ENCODE measurements at places on chromosomes 2 and 18.

GRCh38 chr18:79322441-79322840 lies 73.3 kb upstream of the NFATC1 start:
- H3K4me1 ChIP-seq, result peaks cover 18% of the 10 kb centered on the region
- no peak overlapping the region for H3K27ac ChIP-seq
- H3K4me3 ChIP-seq, result no peak overlapping the region
- DNase-seq, result no peak
- no peaks in the 10 kb centered on the region for H3K27me3 ChIP-seq
- peaks cover 50% of the 10 kb centered on the region for H3K36me3 ChIP-seq

DNA sequence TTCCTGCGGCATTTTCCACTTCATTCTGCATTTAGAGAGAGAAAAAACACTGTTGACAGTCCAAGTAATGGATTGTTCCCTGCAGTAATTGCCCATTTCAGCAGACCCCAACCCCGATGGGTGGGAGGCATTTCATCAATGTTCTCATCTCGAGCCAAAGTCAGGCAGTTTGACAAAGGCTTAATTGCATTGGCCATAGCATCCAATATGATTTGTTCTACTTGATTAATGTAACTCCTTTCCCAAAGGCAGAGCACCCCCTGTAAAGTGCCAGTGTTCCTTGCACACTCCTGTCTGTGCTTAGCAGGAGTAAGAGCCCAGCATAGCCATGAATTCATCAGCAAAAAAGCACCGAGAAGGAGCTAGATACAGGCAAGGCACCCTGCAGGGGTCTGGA lies 174.4 kb downstream of the SEPTIN10 start:
- no peak overlapping the region for H3K27ac ChIP-seq
- H3K4me3 ChIP-seq, result no peak overlapping the region
- H3K36me3 ChIP-seq, result peaks cover 40% of the 10 kb centered on the region
- no peaks in the 10 kb centered on the region for H3K27me3 ChIP-seq
- H3K4me1 ChIP-seq, result no peaks in the 10 kb centered on the region

- peaks cover 69% of the 10 kb centered on the region for H3K36me3 ChIP-seq
- no peaks in the 10 kb centered on the region for H3K27me3 ChIP-seq
- no peak overlapping the region for H3K4me3 ChIP-seq
Observed at GRCh38 chr2:15640261-15640711, 48.6 kb downstream of the DDX1 start.

- no peak for DNase-seq
- peaks cover under 1% of the 10 kb centered on the region for H3K27me3 ChIP-seq
- H3K27ac ChIP-seq, result no peak overlapping the region
- H3K4me1 ChIP-seq, result no peaks in the 10 kb centered on the region
- no peaks in the 10 kb centered on the region for H3K36me3 ChIP-seq
Observed at GRCh38 chr18:8926464-8926863, 176.0 kb upstream of the NDUFV2 start.

DNA sequence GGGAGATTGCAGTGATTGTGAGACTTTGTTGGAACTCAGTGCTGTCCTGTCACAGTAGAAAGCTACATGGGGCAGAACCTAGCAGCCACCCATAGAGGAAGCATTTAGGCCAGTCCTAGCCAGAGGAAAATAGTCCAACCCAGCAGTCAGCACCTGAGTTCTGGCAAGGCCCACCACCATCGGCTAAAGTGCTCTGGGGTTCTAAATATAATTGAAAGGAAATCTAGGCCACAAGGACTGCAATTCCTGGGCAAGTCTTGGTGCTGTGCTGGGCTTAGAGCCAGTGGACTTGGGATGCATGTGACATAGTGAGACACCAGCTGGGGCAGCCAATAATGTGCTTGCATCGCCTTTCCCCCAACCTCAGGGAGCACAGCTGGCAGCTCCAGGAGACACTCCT lies 28.9 kb upstream of the ACTR2 start:
- DNase-seq, result no peak
- no peak overlapping the region for H3K4me3 ChIP-seq
- H3K27ac ChIP-seq, result no peak overlapping the region
- H3K36me3 ChIP-seq, result no peaks in the 10 kb centered on the region

DNA sequence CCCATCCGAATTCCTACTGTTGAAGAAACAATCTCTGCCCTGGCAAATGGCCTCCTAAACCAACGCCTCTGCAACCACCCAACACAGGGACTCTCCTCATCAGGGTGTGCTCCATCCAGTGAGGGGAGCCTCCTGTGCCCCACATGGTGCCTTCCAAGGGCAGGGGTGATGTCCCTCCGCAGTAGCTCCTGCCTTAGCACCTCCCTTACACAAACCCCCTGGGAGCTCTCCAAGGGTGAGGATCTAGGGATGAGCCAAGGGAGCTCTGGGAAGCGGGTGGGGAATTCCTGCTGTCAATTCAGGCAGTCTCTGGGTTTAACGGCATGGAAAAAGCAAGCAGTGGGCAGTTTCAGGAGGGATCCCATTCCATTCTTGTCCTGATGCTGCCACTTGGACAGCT lies 3.8 kb downstream of the GALNT14 start:
- no peak overlapping the region for H3K27ac ChIP-seq
- no peak for DNase-seq
- peaks cover 10% of the 10 kb centered on the region for H3K4me1 ChIP-seq
- no peaks in the 10 kb centered on the region for H3K36me3 ChIP-seq
- H3K27me3 ChIP-seq, result peaks cover 62% of the 10 kb centered on the region

GRCh38 chr2:137935591-137935990 lies 28.7 kb upstream of the HNMT start:
- no peaks in the 10 kb centered on the region for H3K4me1 ChIP-seq
- H3K4me3 ChIP-seq, result no peak overlapping the region
- H3K36me3 ChIP-seq, result no peaks in the 10 kb centered on the region
- no peak for DNase-seq
- no peaks in the 10 kb centered on the region for H3K27me3 ChIP-seq

- no peak overlapping the region for H3K27ac ChIP-seq
- no peaks in the 10 kb centered on the region for H3K36me3 ChIP-seq
- no peak for DNase-seq
Observed at GRCh38 chr2:189252991-189253675, 73.6 kb upstream of the COL5A2 start.

DNA sequence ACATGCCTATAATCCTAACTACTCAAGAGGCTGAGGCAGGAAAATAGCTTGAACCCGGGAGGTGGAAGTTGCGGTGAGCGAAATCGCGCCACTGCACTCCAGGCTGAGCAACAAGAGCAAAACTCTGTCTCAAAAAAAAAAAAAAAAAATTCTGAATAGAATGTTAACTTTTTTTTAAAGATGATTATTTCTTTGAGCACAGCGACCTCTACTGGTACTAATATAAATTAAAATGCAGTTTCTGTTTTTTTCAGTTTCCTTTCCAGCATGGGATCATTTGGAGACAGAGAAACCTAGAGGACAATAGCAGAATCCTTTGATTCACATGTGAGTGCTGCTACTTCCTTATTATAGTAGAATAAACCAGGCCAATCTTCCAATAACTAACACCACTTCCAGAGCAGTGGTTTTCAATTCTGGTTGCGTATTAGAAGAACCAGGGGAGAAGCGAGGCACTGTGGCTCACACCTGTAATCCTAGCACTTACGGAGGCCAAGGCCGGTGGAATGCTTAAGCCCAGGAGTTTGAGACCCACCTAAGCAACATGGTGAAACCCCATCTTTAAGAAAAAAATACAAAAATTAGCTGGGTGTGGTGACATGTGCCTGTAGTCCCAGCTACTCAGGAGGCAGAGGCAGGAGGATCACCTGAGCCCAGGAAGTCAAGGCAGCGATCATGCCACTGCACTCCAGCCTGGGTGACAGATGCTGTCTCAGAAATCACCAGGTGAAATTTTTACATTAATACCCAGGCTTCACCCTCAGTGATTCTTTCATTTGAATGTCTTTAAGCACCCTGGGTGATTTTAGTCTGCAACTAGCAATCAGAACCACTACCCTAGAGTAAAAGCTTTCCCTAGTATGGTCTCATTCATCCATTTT lies 10.1 kb downstream of the SRSF7 start:
- peak overlapping the region; percentile 99 for H3K27ac ChIP-seq
- peaks cover 96% of the 10 kb centered on the region for H3K36me3 ChIP-seq
- DNase-seq, result no peak

DNA sequence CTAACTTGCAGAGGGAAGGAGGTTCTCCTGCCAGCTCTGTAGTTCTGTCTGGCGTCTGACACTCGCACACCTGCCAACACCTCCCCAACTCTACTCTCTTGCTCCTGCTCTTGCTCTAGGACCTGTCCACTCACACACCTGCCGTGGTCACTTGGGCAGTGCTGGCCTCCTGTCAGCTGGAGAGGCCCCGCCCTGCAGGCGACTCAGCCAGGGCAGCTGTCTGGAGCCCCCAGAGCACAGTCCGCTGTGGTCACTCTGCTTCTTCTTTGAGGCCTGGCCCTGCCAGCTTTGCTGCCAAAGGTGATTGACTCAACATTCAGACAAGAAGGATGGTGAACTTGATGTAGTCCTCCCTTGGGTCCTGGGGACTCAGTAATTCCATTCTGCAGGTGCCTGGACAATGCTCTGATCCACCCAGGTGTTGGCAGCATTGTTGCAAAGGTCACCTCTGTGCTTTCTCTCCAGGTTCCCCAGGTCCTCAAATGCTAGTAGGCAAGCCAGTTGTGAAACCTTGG lies 18.7 kb downstream of the TPO start:
- H3K27me3 ChIP-seq, result no peaks in the 10 kb centered on the region
- H3K4me1 ChIP-seq, result no peaks in the 10 kb centered on the region
- DNase-seq, result no peak
- H3K27ac ChIP-seq, result no peak overlapping the region

DNA sequence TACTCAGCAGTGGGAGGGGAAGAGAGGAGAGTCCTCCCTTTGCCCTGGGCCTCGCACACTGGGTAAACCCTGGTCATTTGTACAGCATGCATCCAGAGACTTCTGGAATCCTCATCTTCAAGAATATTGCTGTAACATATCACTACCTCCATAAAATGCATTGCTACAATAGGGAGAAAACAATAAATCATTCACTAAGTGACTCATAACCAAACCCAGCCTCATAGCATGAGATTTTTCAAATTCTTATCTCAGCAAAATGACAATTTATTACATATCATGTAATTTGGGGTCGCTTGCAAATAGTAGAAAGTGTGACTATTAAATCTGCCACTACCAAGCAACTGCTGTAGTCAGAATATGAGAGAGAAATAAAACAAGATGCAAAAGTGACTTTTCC lies 189.4 kb downstream of the ALK start:
- H3K27me3 ChIP-seq, result peaks cover 25% of the 10 kb centered on the region
- no peak overlapping the region for H3K4me3 ChIP-seq
- DNase-seq, result no peak
- no peak overlapping the region for H3K27ac ChIP-seq
- no peaks in the 10 kb centered on the region for H3K36me3 ChIP-seq
- no peaks in the 10 kb centered on the region for H3K4me1 ChIP-seq

- no peak for DNase-seq
- H3K27ac ChIP-seq, result no peak overlapping the region
Observed at GRCh38 chr2:46119453-46119852, 177.8 kb upstream of the EPAS1 start.

DNA sequence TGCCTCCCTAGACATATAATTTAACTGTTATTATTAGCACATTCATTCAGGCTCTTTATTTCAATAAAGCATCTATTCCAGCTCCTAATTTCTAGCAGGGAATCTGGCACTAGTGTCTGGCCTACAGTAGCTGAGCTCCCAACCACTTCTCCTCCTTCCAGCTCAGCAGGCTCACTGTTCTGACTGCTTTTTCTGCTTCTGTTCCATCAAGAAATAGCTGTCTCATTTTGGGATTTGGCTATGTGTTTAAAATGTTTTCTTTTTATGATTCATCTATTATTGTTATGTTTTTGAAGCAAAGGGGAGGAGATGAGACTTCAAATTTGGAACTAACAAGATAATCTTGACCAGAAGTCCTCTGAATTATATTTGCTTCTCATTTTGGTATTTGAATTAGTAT lies 172.7 kb upstream of the SMAD7 start:
- H3K27me3 ChIP-seq, result no peaks in the 10 kb centered on the region
- no peak for DNase-seq
- peaks cover 5% of the 10 kb centered on the region for H3K4me1 ChIP-seq
- H3K4me3 ChIP-seq, result no peak overlapping the region
- H3K27ac ChIP-seq, result no peak overlapping the region
- peaks cover 15% of the 10 kb centered on the region for H3K36me3 ChIP-seq

DNA sequence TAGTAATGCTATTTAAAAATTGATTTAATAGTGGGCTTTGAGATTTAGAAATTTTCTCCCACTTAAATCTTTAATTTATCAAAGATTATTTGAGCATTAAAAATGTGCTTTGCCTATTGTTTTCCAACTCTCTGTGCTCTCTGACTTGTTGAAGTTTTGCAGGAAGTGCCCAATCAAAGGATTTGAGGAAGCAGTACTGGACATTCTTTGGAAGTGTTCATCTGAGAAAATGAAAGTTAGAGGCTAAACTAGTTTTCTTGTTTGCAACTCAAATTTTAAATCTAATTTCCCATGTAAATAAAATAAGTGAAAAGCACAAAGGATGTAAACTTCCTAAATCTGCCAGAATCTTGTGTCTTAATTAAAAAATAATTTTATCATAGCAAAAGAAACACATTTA lies 89.1 kb downstream of the CAMKMT start:
- no peak overlapping the region for H3K4me3 ChIP-seq
- peaks cover 5% of the 10 kb centered on the region for H3K36me3 ChIP-seq
- no peaks in the 10 kb centered on the region for H3K4me1 ChIP-seq

GRCh38 chr2:191061381-191061980 lies 47.5 kb upstream of the STAT1 start:
- H3K36me3 ChIP-seq, result peaks cover 68% of the 10 kb centered on the region
- no peaks in the 10 kb centered on the region for H3K27me3 ChIP-seq
- peak overlapping the region; percentile 87 for H3K27ac ChIP-seq
- peak overlapping the region; percentile 21 for H3K4me3 ChIP-seq
- H3K4me1 ChIP-seq, result peaks cover 69% of the 10 kb centered on the region
- DNase-seq, result no peak

GRCh38 chr2:232435805-232436204 lies 20.1 kb upstream of the ALPI start:
- H3K4me1 ChIP-seq, result peaks cover 7% of the 10 kb centered on the region
- no peak for DNase-seq
- H3K27me3 ChIP-seq, result peaks cover 5% of the 10 kb centered on the region
- no peaks in the 10 kb centered on the region for H3K36me3 ChIP-seq
- no peak overlapping the region for H3K27ac ChIP-seq

DNA sequence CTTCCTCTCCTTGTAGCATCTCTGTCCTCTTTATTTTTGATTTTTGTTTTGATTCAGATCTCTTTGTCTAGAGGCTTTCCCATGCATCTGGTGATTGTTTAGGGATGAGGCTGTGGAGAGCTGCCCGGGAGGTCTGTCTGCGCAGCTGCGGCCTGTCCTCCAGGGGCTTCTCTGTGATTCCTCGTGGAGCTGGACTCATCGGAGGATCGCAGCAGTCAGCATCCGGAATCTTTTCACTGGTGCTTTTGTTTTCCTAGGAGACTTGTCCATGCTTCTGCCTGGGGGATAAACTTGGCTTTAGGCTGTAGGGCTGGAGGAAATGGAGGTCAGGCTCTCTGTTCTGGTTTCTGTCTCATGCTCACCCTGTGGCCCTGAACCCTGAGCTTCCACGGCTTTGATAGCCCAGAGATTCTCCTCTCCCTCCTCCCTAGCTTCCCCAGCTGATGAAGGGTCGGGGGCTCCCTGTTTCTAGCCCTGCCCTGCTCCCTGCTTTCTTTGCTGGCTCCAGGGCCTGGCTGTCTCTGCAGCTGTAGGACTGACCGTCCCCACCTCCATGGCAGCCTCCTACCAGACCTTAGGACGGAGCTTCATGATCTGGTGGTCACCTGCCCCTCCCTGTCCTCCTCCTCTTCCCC lies 35.5 kb downstream of the ZNF532 start:
- no peak overlapping the region for H3K4me3 ChIP-seq
- no peak for DNase-seq
- peaks cover 11% of the 10 kb centered on the region for H3K4me1 ChIP-seq
